ENCODE measurements at places on chromosomes 6 and 20.
A peak's percentile ranks its signal among the peaks of the same experiment; 100 is the strongest.

DNA sequence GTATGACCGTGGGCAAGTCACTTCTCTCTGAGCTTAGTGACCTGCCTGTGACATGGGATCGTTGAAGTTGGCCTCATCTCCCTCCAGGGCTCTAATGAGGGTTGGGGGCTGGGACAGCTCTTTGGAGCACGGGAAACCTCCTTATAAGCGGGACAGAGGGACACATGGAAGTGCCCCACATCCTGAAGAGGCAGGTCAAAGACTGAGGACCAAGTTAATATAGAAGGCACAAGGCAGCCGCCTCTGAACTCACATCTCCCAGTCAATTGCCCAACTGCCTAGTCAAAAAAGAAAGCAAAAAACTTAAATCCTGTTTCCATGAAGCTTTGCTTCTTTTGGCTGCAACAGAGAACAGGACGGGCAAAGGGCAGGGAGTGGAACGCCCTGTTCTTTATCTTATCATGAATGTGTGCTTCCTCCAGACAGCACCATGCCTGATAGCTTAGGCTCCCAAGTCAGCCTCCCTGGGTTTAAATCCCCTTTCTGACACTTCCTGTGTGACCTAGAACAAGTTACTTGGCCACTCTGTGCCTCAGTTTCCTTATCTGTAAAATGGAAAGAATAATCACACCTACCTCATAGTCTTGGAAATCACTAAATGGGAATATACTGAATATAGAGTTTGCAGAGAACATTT is 27.1 kb downstream of the LBP start:
- no peak for DNase-seq

DNA sequence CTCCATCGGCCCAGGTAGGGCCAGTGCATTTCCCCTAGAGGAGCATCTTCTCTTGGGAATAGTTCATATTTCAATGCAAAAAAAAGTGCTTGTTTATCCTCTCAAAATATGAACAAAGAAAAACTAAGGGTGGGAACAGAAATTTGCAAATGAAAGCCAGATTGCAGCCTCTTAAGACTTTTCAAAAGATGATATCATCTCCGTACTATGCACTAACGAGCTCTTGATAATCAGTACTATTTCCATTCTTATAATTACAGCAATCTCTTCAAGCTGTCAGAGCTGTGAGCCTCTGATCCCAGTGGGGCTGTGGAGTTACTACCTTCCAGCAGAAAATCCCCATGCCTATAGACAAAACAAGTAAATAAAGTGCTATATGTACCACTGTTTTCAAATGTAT is 77.1 kb downstream of the SOD2 start:
- no peak for DNase-seq

- no peak for DNase-seq
Observed at GRCh38 chr6:110140650-110141049, 38.8 kb downstream of the WASF1 start.

GRCh38 chr20:35012227-35013069 is 56.8 kb downstream of the MYH7B start:
- DNase-seq, result no peak

- no peak for DNase-seq
Observed at GRCh38 chr6:74137911-74138310, 441.9 kb downstream of the CD109 start.

- no peak for DNase-seq
Observed at GRCh38 chr20:37932074-37932473, 29.1 kb downstream of the VSTM2L start.

- peak; percentile 49 for DNase-seq
Observed at GRCh38 chr6:35473075-35473849, 5.1 kb downstream of the RPL10A start.

GRCh38 chr6:136076496-136076895 is 173.6 kb downstream of the MTFR2 start:
- no peak for DNase-seq

DNA sequence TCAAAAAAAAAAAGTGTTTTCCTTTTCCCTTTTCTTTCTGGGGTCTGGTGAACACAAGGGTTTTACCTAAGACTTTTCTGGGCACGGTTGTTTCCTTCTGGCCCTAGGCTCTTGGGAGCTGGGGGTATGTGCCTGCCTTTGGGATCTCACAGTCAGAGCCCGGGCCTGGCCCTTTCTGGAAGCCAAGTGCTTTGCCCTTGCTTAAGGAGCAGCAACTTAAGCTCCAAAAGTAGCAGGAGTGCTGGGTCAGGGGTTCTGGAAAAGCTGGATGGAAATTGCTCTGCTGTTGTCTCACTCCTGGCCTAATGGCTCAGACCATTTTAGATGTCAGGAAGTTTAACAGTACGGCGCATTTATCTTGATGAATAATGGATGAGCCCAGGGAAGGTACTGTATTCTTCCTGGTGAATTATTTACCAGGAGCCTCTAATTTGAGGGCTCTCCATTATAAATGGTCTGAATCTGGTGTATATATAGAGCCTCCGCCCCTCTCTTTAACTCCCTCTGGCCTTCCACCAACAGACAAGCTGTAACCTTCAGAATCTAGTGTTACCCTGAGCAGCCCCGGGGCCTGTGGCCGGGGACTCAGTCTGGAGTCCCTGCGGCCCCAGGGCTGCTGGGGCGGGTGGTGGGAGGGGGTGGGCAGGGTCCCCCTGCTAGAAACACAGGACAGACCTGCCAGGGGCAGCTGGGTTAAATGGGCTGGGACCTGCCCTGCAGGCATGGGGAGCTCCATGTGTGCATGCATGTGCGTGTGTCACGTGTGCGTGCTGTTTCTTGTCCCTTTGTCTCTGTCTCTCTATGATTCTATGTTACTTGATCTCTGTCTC is 37.5 kb downstream of the PTK7 start:
- DNase-seq, result no peak

- no peak for DNase-seq
Observed at GRCh38 chr6:43713643-43714310, 26.2 kb upstream of the MRPS18A start.

- DNase-seq, result no peak
Observed at GRCh38 chr6:125142618-125143017, 11.0 kb upstream of the TPD52L1 start.

DNA sequence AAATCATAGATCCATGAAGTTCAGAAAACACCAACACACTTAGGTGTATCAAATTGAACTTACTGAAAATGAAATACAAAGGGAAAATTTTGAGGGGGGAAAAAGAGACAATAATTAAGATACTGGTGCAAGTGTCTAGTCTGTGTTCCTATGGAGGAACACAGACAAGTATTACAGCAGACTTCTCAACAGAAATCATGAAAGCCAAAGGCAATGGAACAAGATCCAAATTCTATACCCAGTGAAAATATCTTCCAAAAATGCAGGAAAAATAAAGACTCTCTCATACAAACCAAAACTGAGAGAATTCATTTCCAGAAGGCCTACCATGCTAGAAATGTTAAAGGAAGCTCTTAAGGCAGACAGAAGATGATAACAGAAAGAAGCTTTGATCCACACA is 63.1 kb downstream of the NRN1 start:
- DNase-seq, result no peak

- DNase-seq, result peak; percentile 78
Observed at GRCh38 chr20:31740208-31740607, 1.1 kb downstream of the TPX2 start.

DNA sequence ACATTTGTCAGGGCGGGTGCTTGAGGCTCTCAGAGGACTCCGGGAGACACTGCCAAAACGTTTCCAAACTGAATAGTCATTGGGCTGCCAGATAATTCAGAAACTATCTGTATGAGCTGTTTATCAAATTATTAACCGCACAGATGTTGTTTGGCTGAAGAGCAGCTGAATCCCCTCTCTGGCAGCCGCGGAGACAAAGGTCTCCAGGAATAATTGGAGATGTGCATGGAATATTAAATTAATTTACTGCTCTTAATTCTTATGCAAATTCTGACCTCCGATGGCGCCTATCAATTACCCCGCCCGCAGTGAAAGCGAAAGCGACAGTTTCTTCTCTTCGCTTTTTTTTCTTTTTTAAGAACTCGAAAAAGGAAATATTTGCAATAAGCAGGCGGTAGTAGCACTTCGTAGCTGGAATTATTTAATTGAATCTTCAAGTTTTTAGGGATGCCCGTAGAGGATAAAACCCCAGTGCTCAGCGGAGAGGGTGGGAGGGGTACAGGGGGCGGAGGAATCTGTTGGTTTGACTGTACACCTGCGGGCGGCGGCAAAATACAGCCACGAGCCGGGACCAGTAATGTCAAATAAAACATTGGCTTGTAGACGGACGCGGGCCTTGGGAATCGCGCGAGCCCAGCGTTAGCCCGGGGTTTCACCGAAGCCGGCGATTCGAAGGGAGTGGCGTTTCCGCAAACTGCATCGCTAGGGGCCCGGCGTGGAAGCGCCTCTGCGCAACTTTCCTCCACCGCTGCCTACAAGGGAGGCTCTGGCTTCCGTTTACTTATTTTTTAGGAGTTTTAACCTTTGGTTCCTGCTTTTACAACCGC is 6.2 kb downstream of the LINC00237 start:
- peak; percentile 62 for DNase-seq

- DNase-seq, result no peak
Observed at GRCh38 chr6:87251225-87251624, 71.2 kb upstream of the SMIM8 start.

GRCh38 chr6:79571030-79571367 is 33.8 kb upstream of the LCA5 start:
- DNase-seq, result no peak

DNA sequence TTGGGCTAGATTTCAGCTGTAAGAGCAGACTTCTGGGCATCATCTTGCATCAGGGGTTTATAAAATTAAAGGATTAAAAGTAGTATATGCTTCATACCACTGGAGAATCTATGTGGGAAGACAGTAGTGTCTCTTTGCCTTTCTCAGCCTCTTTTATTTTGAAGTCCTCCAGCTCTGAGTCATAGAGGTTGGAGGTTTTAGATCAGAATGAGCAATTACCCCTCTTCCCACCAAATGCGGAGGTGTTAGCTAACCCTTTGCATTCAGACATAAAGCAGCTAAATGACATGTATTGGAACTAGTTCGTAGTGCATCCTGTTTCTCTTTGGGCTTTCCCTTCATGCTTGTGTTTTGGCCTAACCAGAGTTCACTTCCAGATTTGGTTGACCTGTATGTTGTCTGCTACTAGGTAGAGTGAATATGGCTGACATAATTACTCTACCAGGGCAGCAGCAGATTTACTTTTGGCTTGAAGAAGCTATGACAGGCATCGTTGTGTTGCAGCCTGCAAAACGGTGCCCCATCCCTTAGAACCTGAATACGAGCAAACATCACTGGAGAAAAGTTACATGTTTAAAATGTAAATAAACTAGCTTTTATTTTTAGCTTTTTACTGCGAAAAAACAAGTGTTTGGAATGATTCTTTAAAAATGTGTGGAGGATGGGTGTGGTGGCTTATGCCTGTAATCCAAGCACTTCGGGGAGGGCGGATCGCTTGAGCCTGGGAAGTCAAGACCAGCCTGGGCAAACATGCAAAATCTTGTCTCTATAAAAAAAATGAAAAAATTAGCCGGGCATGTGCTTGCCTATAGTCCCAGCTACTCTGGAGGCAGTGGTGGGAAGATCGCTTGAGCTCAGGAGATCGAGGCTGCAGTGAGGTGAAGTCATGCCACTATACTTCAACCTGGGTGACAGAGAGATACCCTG is 82.2 kb downstream of the MYO6 start:
- DNase-seq, result peak; percentile 84

GRCh38 chr6:167491438-167492099 is 166.7 kb downstream of the TTLL2 start:
- DNase-seq, result no peak

GRCh38 chr6:44685213-44685612 is 297.7 kb downstream of the CDC5L start:
- DNase-seq, result no peak

DNA sequence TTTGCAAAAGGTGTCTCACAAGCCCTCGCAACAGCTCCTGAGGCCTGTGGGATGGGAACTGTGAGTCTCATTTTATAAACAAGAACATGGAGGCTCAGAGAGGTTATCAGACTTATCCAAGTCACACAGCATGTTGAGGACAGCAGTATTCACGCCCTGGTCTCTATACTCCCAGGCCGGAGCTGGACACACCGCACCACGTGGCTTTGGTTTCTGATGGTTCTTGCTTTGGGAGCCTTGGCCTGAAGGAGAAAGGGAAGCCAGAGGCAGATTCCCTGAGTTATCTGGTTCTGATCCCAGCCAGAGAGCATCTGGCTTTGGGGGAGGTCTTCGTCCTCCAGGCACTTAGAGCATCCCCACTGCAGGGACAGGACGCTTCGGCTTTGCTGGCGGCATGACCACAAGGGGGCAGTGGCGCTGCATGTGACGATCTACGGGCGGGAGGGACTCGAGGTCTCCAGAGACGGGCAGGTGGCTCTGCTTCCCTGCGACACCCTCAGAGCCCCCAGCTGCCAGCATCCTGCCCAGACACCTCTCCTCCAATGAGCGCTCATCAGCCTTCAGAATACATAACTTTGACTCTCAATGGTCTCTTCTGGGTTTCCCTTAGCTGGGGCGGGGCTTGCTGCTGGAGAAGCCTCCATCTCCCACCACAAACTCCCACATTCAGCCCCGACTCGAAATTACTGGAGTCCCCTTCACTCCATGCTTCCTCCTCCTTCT is 51.4 kb upstream of the SAYSD1 start:
- peak; percentile 88 for DNase-seq

DNA sequence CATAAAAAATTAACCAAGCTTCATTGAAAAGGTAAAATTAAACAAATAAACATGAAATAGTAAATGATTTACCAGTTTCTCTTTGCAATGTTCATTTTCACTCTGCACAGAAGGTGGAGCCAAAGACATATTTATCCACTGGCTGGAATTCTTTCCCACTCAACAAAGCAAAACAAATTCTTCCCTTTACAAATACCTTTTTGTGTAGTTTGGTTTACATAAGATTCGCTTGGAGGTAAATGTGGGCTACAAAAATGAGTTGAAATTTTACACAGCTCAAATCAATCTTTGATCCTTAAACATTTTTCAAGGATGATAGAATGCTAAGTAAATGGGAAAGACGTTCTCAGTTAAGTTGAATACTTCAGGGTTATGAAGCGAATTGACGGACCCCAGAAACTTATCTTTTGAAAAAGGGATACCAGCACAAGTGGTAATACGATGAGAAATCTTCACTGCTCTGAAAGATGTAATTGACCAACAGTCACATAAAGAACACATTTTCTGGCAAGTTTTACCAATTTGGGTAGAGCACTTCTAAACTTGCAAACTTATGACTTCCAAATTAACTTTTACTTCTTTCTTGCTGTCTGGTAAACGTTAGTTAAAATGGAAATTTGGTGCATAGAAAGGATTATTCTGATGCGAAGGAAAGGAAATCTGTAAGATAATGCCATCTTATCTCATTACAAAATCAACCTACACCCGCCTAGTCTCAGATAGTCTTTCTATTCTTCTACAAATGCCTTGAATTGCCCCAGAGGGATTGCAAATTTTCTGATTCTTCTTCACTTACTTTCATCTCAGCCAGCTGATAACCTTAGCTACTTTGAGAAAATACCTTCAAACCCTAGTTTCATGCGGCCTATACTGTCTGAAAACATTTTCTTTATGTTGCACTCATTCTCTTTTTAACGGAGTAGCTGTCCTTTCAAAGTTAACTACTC is 4.7 kb upstream of the GJA1 start:
- no peak for DNase-seq

GRCh38 chr6:15521582-15521981 is 141.2 kb downstream of the DTNBP1 start:
- DNase-seq, result no peak

GRCh38 chr6:28807682-28808280 is 116.0 kb downstream of the TRIM27 start:
- DNase-seq, result peak; percentile 83

Data from activated CD4-positive, alpha-beta T cell treated with anti-CD3 and anti-CD28 coated beads, Interleukin-2, Interleukin-6, amounts not matched to agents 100 ng/mL and 50 ng/mL, durations not matched to agents 16 hours and 8 hours (primary cell).